ENCODE measurements at places on chromosomes 7 and 10. TPM values are rescaled to one million over a fixed set of nuclear protein-coding genes. Genes with fewer than 3 reads are reported as not detected.

- no peak overlapping the region for H3K27ac ChIP-seq
- DNase-seq, result no peak
- no peaks in the 10 kb centered on the region for H3K4me1 ChIP-seq
- H3K36me3 ChIP-seq, result peaks cover 54% of the 10 kb centered on the region
- H3K4me3 ChIP-seq, result no peak overlapping the region
These were observed 51.9 kb upstream of the PRKAR1B start for GRCh38 chr7:778968-779451.

DNA sequence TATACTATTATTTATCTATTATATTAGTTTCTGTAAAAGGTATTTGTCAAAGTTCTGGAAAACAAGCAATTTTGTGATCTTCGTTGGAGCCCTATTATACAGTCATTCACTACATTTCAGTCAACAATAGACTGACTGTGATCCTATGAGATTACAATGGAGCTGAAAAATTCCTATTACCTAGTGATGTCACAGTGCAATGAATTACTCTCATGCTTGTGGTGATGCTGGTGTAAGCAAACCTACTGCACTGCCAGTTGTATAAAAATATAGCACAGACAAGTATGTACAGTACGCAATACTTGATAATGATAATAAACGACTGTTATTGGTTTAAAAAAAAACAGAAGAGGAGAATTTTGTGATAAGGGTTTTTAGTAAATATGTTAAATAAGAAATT lies 21.4 kb downstream of the OR6V1 start:
- no peaks in the 10 kb centered on the region for H3K36me3 ChIP-seq
- DNase-seq, result no peak
- H3K27me3 ChIP-seq, result no peaks in the 10 kb centered on the region
- 0 out of 2 replicates have a peak, but pooled peaks cover 2% of the 10 kb centered on the region for H3K4me1 ChIP-seq
- no peak overlapping the region for H3K4me3 ChIP-seq
- no peak overlapping the region for H3K27ac ChIP-seq

- H3K36me3 ChIP-seq, result no peaks in the 10 kb centered on the region
- H3K4me1 ChIP-seq, result 0 out of 2 replicates have a peak, but pooled peaks cover 2% of the 10 kb centered on the region
- no peaks in the 10 kb centered on the region for H3K27me3 ChIP-seq
These were observed 104.2 kb upstream of the ACBD5 start for GRCh38 chr10:27344568-27345454.

DNA sequence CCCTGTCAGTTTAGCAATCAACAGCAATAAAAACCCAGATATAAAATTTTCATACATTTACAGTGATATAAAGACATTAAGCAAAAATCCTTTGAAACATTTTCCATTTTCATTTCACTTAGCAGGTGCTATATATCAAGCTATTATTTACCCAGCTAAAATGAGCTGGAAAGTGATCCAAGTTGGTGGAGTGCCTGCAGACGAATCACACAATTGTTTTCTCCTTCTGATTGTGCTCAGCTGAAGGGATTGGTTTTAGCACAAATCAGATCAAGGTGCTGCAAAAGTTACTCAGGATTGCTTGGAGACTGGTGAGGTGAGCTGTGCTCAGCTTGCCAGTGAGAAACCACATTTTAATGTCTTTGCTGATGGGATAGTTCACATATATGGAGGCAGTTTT lies 138.1 kb downstream of the LRMDA start:
- H3K27ac ChIP-seq, result no peak overlapping the region
- H3K4me3 ChIP-seq, result no peak overlapping the region
- no peaks in the 10 kb centered on the region for H3K4me1 ChIP-seq
- H3K27me3 ChIP-seq, result no peaks in the 10 kb centered on the region
- DNase-seq, result no peak

DNA sequence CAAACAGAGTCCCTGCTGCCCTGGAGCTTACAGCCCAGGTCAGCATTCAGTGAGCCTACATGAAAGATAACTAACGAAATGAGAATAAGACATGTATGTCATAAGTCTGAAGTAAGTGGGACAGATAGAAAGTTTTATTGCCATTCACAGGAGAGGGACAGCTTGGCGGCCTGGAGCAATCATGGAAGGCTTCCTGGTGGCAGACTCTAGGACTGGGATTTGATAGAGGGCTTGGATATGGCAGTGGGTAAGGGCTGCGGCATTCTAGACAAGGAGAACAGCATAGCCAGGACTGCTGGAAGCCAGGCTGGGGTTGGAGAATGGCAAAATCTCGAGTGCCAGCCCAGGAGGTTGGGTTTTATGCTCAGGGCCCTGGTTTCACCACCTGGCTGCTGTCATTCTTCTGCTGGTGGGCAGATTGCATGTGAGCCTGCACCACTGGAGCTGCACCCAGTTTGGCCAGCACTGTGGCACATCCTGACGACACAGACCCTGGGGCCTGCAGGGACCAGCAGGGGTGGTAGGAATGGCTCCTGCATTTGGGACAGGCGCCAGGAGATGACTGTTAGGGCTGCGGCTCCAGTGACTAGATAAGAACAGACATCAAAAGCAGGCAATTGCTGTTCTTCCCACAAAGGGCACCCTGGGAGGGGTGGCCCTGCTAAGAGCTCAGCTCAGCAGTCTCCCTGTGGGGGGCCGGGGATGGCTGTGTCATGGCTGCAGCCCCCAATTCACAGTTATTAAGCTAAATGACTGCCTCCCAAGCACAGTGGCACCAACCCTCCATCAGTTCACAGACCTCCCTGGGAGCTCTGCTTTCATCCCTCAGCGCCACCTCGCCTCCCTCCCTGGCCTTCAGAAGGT lies 161.1 kb downstream of the RPS24 start:
- peaks cover 5% of the 10 kb centered on the region for H3K4me1 ChIP-seq
- H3K27me3 ChIP-seq, result no peaks in the 10 kb centered on the region
- DNase-seq, result no peak
- H3K36me3 ChIP-seq, result no peaks in the 10 kb centered on the region
- H3K27ac ChIP-seq, result no peak overlapping the region

GRCh38 chr7:27162561-27163287 lies 2.6 kb downstream of the HOXA9 start:
- H3K36me3 ChIP-seq, result no peaks in the 10 kb centered on the region
- no peaks in the 10 kb centered on the region for H3K4me1 ChIP-seq
- no peak overlapping the region for H3K4me3 ChIP-seq
- DNase-seq, result no peak

- no peak for DNase-seq
- H3K36me3 ChIP-seq, result no peaks in the 10 kb centered on the region
- H3K4me1 ChIP-seq, result no peaks in the 10 kb centered on the region
- peaks cover 2% of the 10 kb centered on the region for H3K27me3 ChIP-seq
- H3K27ac ChIP-seq, result no peak overlapping the region
- H3K4me3 ChIP-seq, result no peak overlapping the region
These were observed 1.5 kb downstream of the GIMAP1 start for GRCh38 chr7:150717814-150718420.

GRCh38 chr7:155229548-155230168 lies 68.0 kb upstream of the INSIG1 start:
- H3K27me3 ChIP-seq, result peaks cover 3% of the 10 kb centered on the region
- peaks cover 16% of the 10 kb centered on the region for H3K4me1 ChIP-seq
- no peak overlapping the region for H3K27ac ChIP-seq
- H3K36me3 ChIP-seq, result no peaks in the 10 kb centered on the region
- no peak for DNase-seq

- H3K27ac ChIP-seq, result no peak overlapping the region
- no peak for DNase-seq
- peaks cover 30% of the 10 kb centered on the region for H3K4me1 ChIP-seq
- peaks cover 92% of the 10 kb centered on the region for H3K27me3 ChIP-seq
- H3K4me3 ChIP-seq, result peak overlapping the region; percentile 5
These were observed 61.2 kb upstream of the LBX1 start for GRCh38 chr10:101290431-101290830.

GRCh38 chr7:140940898-140941297 lies 16.2 kb upstream of the BRAF start:
- DNase-seq, result no peak
- no peak overlapping the region for H3K4me3 ChIP-seq
- no peak overlapping the region for H3K27ac ChIP-seq

DNA sequence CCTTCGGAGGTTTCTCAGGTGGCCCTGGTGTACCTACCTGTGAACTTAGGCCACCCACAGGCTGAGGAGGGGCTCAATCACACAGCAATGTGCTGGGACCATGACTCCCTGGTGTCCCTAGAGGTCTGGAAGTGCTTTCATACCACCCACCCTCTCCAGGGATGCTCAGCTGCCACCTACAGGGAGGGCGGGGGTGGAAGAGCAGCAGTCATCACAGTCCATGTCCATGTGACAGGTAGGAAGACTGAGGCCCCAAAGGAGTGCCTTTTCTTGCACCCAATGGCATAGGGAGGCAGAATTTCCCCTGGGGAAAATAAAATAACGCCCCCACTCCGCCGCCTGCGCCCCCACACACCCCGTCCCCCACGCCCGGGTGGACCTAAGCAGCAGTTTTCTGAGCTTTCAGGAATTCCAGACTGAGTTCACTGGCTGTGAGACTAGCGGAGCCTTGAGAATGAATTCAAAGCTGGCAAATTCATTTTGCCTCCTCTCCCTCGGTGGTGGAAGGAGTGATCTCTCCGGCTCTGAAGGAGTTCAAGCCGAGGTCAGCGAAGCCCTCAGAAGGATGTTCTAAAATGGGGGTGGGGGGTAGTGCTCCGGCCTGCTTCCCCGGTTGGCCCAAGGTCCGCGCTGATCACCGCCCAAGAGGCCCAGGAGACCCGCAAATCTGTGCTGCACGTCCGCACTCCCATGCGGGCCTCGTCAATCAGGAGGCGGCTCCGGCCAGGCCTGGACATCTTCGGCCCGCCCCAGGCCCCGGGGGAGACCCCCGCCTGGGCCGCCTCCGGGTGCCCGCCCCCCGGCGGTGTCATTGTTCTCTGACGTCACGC lies 2.1 kb upstream of the ZMIZ1 start:
- H3K4me1 ChIP-seq, result peaks cover 5% of the 10 kb centered on the region
- peaks cover 14% of the 10 kb centered on the region for H3K27me3 ChIP-seq
- no peak for DNase-seq
- peak overlapping the region; percentile 96 for H3K4me3 ChIP-seq

DNA sequence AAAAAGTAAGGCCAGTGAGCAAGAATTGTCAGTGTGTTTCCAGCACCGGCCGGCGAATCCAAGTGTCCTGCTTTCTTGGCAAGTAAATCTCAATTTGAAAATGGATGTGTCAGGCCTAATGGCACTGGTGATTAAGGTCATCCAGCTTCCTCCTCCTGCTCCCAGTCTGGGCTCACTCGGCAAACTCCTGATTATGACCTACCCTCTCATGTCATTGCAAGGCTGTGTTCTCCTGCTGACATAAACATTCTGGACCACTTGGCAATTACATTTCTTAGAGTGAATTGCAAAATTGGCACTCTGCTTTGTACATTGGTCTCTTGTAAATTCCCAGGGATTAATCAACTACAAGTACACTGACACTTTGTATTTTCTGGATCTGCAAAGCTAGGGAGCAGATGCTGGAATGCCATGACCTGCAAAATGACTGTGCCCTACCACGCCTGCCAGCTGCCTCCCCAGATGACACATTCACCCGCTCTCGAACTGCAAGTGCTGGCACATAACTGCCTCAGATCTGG lies 473.8 kb downstream of the KIF20B start:
- H3K4me1 ChIP-seq, result no peaks in the 10 kb centered on the region
- H3K4me3 ChIP-seq, result no peak overlapping the region
- DNase-seq, result no peak
- H3K27ac ChIP-seq, result no peak overlapping the region
- no peaks in the 10 kb centered on the region for H3K36me3 ChIP-seq

DNA sequence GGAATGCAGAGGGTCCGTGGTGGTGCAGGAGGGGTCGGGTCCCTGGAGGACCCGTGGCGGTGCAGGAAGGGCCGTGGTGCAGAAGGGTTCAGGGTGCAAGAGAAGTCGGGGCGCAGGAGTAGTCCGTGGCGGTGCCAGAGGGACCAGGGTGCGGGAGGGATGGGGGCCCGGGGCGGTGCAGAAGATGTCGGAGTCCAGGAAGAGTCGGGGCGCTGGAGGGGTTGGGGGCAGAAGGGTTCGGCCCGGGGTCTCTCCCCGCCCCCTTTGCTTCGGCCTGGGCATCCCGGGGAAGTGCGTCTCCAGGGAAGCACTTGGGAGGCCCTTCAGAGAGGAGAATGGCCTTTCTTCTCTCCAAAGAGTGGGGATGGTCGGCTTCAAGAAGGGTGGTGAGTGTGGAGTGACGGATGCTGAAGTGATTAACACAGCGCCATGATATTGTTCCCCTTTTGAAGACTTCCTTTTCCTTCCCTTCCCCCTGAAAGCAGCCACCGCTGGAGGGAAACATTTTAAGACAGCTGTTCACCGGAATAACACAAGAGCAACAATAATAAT lies 997 bp downstream of the WDR37 start:
- H3K27me3 ChIP-seq, result no peaks in the 10 kb centered on the region
- H3K36me3 ChIP-seq, result no peaks in the 10 kb centered on the region
- no peak for DNase-seq
- peak overlapping the region; percentile 86 for H3K4me3 ChIP-seq

DNA sequence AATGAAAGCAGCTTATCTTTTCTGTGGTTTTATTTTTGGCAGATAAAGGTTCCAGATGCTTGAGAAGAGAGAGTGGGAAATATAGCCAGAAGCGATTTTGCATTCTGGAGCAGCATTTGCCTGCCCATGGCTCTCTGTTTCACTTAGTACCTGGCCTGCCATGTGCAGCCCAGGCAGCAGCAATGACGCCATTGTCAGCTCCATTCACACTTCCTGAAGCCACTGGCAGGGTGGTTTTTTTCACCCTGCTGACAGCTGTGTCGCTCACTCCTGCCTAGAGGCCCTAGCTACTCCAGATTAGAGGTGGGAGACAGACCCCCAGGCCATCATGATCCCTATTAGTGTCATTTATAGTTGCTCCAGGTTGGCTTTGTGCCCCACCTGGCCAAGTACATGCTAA lies 30.1 kb upstream of the NEUROD6 start:
- H3K4me3 ChIP-seq, result no peak overlapping the region
- DNase-seq, result no peak

DNA sequence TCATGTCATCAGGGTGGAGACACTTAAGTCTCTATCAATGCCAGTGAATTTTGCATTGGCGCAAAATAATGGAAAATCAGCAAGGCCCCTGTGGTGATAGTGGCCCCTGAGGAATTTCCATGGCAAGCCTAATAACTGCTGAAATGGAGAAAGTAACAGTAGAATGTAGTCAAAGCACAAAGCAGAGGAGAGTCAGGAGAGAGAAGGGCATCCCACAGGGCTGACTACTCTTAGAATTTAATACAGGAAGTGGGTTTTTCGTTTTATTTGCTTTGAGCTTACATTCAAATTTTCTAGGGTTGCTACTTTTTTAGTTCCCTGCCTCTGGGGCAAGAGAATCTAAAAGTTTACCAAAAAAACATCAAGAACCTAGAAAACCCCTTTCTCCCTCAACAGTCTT lies 39.0 kb downstream of the BZW2 start:
- no peak overlapping the region for H3K27ac ChIP-seq
- H3K4me3 ChIP-seq, result no peak overlapping the region
- H3K27me3 ChIP-seq, result no peaks in the 10 kb centered on the region

Gene ANKRD2
- total RNA-seq, result not detected

Gene TAC1
- 4.3 TPM for total RNA-seq

Gene EVX1
- total RNA-seq, result not detected

Gene ZNF398
- 63.5 TPM for total RNA-seq

Gene PLEKHA1
- 39.7 TPM for total RNA-seq

Gene GPRIN2
- total RNA-seq, result 17.8 TPM

Gene ELFN1
- 2.0 TPM for total RNA-seq

Measured in H1 (cell line).